ENCODE measurements at places on chromosomes 7 and 10.

- no peak for DNase-seq
Observed at GRCh38 chr10:93471110-93471651, 11.0 kb downstream of the MYOF start.

- no peak for DNase-seq
Observed at GRCh38 chr7:139735912-139736595, 41.7 kb downstream of the HIPK2 start.

DNA sequence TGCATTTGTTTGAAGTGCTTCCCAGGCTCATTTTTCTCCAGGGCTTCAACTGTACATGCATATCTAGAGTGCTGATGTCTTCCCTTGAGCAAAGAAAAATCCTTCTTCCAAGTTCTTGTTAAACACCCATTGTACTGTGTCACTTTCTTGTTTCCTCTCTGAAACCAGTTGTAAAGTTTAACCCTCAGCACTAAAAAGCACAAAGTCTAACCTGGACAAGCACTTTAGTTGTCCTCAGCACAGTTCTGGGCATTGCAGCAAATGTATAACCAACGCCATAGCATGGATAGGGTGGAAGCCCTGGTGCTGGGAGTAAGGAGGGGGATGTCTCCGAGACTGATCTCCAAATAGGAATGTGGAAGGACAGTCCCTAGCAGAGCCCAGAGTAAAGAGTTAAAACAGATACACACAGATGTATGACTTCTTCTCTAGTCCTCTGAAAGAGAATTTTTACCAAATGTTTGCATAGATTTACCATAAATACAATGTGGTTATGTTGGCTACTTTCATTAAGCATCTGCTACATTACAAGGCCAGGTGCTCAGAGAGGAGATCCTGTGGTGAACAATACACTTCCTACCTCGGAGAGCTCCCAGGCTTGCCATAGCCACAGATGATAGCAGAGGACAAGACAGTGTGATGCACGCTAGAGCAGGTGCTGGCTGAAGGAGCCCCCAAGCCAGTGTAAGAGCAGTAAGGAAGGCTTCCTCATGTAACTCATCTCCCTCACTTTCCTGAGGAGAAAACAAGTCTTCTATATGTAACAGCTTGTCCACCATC lies 57.0 kb downstream of the DNAJC12 start:
- no peak for DNase-seq

GRCh38 chr7:29359482-29360093 lies 165.0 kb downstream of the CHN2 start:
- DNase-seq = no peak

- no peak for DNase-seq
Observed at GRCh38 chr7:4809666-4810065, 34.2 kb downstream of the AP5Z1 start.

GRCh38 chr10:59844436-59844835 lies 61.9 kb downstream of the CCDC6 start:
- no peak for DNase-seq

DNA sequence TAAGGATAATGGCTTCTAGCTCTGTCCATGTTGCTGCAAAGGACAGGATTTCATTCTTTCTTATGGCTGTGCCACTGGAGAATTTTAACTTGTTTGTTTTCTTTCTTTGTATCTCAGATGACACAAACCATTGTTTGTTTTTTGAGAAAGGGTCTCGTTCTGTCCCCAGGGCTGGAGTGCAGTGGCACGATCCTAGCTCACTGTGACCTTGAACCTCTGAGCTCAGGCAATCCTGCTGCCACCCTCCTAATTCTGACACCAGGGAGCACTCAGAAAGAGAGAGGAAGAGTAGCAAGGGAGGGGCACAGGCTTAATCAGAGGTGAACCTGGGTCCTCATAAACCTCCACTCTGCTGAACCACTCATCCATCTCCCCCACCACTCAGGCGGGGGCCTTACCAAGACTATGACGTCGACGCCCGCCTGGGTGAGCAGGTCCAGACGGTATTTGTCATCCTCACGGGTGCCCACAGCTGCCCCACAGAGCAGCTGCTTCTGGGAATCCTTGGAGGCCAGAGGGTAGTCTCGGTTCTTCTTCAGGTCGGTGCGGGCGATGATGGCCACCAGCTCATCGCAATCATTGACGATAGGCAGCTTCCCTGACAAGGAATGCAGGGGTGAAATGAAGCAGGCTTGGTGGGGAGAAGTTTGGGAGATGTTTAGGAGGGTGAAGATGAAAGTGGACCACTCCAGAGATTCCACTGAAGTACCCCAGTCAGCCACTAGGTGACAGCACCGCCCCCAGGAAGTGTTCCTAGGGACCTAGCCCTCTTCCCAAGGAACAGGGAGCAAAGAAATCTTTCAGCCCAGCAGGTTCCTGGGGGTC lies 11.6 kb downstream of the IMPDH1 start:
- DNase-seq = no peak

- DNase-seq = no peak
Observed at GRCh38 chr10:101827919-101828600, 9.8 kb upstream of the OGA start.

- DNase-seq = no peak
Observed at GRCh38 chr7:137985897-137986251, 16.0 kb downstream of the CREB3L2 start.

DNA sequence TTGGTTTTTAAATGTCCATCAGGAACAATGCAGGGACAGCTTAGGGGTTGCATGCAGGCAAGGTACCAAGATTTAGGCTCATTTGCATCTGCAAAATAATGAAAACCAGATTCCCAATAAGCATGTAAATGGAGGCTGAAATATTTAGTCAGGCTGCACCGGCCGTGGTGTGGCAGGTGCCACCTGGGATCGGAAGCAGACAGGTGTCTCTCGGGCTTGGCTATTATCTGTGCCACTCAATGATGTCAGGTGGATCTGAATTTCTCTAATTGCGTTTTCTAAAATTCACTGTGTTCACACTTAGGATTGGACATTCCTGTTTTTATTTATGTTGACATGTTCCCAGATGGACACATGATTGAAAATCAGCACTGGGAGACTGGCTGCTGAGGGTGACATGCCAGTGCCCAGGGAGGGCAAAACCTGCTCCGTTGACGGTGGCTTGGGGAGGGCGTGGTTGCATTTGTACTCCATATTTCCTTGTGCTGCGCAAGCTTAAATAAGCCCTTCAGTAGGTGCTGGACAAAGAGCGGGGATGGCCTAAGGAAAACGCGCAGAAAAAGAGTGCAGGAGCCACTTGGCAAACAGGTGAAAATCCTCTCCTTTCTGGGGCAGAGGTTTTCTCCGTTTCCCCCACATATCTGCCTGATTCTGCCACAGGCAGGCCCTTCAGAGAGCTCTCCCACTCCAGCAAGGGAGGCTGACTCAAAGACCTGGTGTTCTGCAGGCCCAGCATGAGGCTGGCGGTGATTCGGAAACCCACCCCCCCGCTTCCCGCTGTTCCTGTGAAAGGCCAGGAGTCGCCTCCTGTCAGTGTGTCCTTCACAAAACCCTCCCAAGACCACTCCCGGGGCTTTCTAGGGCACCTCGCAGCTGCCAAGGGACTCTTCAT lies 142.5 kb downstream of the WDR37 start:
- DNase-seq = no peak

- DNase-seq = no peak
Observed at GRCh38 chr7:128381161-128381821, 19.8 kb upstream of the PRRT4 start.
